ENCODE measurements at places on chromosomes 2 and 18.

DNA sequence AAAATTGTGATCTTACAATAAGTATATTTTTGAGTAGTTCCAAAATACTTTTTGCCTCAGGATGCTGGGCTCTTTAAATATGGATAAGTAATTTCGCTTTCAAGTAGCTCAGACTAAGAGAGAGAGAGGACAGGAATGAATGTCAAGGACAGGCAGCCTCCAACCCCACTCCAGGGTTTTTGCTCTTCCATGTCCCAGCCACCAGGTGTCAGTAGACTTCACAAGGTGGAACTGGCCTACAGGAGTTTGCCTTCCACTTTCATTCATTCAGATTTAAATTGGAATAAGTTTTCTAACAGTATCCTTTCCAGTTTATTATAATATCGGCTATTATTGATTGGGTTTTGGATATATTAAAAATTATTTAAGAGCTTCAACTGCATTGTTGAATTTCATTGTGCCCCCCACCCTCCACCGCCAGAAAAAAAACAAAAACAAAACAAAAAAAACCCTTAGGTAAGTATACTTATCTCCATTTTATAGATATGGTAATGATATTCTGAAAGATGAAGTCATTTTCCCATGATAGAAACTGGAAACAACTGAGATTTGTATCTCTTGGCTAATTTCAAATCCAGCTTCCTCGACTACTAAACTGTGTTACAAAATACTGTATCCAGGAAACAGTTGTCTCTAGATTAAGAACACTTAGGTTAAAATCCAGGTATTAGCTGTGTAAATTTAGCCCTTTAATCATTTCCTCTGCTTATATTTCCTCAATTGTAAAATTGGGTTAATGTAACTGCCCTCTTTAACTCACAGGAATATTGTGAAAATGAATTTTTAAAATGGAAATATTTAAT is 793.1 kb downstream of the ERBB4 start:
- peak; percentile 78 for DNase-seq

DNA sequence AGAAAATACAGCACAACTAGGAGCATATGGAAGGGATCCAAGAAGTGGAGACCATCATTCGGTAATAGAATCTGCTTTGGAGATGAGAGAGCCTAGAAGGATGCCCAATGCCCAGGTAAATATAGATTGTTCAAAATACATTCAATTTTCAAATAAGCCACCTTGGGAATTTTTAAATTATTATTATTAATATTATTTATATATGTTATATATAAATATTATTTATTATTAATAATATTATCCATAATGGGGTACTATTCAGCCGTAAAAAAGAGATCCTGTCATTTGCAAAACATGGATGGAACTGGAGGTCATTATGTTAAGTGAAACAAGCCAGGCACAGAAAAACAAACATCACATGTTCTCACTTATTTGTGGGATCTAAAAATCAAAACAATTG is 127.8 kb upstream of the NDUFV2 start:
- no peak for DNase-seq

DNA sequence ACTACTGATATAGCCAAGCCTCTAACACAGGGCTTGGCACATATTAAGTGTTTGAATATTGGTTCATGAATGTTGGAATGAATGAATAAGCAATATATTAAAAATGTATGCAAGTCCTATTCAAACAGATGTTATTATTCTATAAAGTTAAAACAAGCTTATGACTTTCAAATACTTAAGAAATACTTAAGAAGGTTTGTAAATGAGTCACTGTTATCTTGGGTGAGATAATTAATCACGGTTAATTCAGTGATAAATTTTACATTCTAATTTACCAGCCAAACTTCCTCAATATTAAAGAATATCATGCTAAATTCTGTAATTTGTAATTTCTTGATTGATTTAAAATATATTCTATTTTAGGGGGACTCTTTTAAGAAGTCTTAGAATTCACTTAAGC is 74.8 kb downstream of the RBMS1 start:
- DNase-seq, result no peak

DNA sequence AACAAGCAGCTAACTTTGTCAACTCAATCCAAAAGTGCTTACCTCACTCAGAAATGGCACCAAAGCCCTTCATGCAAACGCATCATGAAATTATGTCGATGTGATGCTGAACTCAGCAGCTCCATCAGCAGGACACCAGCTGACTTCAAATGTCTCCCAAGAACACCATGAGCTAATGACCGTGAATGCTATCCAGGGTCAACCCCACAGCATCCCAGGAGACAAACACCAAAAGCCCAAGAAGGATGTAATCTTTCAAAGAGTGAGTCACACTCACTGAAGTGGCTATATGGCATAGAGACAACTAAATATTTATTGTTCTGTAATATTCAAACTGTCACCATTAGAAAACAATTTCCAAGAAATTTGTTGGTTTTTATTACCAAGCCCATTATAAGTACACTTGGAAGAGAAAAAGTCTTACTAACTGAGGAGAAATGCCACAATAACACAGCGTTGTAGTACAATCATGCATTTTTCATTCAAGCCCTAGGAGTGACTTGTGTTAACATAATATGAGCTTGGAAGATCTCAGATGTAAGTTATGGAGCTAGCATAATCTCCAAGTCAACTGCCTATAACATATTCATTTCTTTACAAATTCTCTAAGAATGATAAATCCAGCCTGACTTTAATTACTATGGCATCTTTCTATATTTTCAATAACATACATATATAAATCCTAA is 165.0 kb upstream of the CCDC68 start:
- no peak for DNase-seq

GRCh38 chr2:25618676-25619075 is 54.7 kb downstream of the DTNB start:
- no peak for DNase-seq

DNA sequence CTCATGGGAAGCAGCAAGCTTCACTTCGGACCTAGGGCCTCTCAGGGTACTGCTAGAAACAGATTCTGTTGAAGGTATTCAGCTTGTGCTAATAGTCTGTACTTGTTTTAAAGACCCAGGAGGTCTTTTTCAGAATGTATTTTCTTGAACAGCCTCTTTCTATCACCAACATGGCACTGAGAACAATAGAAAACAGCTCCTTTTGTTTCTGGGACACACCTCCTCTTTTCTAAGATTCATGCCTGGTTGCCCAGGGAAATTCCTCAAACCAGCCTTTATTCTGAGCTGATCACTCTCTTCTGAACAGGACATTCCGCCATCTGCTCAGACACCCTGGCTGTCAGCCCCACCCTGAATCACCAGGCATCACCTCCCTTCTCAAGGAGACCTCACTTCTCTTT is 389.6 kb downstream of the TGIF1 start:
- DNase-seq, result no peak

DNA sequence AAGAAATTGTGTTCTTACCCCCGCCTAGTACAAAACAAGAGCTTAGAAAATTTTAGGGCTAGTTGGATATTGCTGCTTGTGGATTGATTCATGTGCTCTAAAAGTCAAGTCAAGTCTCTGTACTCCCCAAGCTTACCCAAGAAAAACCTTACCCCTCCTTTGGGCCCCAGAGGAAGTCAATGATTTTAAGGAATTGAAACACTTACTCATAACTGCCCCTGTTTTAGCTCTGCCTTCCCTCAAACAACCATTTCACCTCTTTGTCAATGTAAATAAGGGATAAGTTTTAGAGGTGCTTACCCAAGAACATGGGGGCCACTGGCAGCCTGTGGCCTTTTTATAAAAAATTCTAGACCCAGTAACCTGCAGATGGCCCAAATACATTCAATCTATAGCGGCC is 136.6 kb upstream of the RMP24 start:
- DNase-seq, result no peak

DNA sequence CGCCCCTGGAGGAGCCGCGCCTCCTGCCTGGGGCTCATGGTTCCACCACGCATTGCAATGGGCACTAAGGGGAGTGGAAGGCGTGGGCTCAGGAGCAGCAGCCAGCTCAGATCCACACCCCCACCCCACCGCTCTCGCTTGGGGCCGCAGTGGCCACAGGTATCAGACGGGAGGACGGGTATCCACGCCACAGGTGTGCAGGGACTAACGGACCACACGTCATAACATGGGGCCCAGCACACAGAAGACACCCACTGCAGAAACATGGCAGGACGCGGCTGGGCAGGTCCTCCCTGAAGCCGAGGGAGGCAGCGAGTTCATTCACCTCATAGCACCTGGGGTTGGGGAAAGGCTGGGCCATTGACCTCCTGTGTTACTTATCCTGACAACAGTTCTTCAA is 13.0 kb downstream of the HDAC4 start:
- no peak for DNase-seq

DNA sequence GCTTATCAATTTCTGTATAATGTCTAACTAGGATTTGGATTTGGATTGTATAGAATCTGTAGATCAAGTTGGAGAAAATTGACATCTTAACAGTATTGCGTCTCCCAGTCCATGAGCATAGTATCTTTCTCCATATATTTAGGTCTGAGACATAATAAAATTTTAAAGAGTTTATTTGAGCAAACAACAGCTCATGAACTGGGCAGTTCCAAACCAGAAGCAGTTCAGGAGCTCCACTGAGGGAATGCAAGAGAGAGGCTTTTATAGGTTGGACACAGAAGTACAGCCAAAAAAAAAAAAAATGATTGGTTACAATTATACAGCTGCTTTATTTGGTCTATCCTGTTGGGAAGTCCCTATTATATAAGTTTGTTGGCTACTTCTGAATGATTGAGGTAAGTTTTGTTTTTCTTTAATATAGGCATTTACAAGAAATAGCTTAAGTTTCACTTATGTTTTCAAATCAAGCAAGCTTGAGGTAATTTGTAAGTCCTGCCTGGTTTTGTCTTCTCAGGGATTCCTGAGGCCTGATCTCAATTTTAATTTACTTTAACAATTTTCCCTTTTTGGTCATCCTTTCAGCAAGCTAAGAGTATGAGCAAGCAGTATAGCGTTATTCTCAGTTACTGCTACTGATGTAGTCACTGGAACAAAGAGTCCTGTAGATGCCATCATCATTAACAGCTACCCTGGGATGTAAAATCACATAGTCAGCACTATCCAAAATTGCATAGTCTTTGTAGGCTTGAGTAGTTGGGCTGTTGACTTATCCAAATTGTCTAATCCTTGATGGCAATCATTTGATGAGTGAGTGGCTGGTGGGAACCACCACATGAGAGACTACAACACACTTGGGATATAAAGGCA is 27.5 kb upstream of the RUFY4 start:
- DNase-seq, result no peak

- DNase-seq, result no peak
Observed at GRCh38 chr2:120791243-120791961, 55.7 kb downstream of the GLI2 start.

Measured in hematopoietic multipotent progenitor cell treated with erythropoietin and hydrocortisone succinate and interleukin-3 and kit ligand, for 4 days (in vitro differentiated cells).